Brain microvascular endothelial cell (primary cell): ENCODE measurements at places on chromosomes 3 and 15.
A peak's percentile ranks its signal among the peaks of the same experiment; 100 is the strongest.

DNA sequence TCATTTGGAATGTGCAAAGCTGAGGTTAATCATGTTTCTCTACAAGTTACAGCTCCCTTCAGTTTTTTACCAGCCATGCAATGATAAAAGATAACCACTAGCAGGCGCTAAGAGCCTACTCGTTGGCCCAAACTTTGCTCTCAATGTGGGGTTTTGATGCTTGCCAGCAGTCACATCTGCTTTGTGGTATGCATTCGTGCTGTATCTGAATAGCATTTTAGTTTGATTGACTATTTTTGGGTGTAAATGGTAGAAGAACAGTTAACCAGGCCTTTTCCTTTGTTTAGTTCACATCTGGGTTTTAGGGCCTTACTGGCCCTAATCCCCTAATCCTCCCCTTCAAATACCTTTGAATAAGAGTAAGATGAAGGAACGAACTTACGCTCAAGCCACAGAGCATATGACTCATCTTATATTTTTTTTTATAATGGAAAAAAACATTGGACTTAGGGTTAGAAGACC, 4.4 kb upstream of the CLDN11 start:
- DNase-seq: peak; percentile 76

GRCh38 chr3:132406587-132406986, 10.7 kb upstream of the DNAJC13 start:
- DNase-seq: no peak

DNA sequence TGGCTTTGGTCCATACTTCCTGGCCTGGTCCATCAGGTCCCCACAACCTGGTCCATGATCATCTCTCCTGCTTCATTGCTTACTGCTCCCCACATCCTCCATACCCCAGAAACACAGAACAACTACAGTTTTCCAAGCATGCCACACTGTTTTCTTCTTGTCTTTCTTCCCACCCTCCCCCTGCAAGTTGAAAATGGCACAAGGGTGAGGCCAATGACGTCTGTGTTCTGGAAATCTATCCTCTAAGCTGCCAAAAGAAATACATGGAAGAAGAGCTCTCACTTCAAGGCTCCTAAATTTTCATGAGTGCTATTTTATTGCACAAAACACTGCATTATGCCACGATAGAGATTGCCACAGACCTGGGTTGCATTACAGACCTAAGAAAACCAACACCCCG, 404.4 kb downstream of the VPS13C start:
- no peak for DNase-seq

DNA sequence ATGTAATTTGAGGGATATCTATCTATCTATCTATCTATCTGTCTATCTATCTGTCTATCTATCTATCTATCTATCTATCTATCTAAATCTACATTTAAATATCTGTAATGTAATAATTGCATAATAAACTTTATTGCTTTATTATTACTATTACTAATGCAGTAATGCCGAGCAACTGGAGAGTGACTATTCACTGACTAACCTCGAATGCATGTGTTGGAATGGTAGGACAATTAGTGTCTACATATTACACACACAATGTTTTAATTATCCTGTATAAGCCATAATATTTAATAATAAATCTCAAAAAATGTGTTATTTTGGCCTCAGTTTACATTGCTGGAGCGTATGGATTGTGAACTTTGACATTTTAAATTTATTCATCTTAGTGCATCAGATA, 25.2 kb upstream of the CNTN3 start:
- no peak for DNase-seq

GRCh38 chr3:9754678-9755077, 4.9 kb downstream of the OGG1 start:
- no peak for DNase-seq

DNA sequence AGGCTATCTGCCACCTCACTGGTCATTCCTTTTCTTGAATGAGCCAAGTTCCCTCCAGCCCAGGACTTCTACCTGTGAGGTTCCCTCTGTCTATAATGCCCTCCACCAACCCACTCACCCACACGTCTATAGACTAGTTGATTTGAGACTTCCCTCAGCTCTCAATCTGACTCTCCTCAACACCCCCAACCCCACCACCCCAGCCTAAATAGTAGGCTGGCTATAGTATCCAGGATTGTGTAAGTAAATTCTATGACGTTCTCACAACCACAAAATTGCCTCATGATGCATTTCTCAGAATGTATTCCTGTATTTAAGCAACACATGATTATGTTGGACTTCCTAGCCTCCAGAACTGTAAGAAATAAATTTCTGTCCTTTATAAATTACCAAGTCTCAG, 2.2 kb downstream of the PLSCR1 start:
- DNase-seq: no peak

DNA sequence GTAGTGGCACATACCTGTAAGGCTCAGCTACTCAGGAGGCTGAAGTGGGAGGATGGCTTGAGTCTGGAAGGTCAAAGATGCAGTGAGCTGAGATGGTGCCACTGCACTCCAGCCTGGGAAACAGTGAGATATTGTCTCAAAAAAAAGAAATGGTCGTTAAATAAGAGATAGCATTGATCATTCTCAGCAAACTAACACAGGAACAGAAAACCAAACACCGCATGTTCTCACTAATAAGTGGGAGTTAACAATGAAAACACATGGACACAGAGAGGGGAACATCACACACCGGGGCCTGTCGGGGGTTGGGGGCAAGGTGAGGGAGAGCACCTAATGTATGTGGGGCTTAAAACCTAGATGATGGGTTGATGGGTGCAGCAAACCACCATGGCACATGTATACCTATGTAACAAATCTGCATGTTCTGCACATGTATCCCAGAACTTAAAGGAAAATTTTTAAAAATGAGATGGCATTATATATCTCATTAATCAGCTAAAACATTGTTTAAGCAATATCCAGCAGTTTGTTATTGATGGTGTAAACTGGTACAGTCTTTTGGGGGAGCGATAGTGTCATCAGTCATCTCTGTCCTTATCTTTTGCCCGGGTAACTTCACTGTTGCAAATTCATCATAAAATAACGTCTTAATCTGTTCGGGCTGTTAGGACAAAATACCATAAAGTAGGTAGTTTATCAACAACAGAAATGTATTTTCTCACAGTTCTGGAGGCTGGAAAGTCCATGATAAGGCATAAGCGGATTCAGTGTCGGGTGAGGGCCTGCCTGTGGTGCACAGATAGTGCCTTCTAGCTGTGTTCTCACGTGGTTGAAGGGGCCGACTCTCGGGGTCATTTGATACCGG, 1.7 kb upstream of the MAN2A2 start:
- no peak for DNase-seq

- no peak for DNase-seq
These were observed 670.0 kb downstream of the SI start for GRCh38 chr3:164408326-164408725.

DNA sequence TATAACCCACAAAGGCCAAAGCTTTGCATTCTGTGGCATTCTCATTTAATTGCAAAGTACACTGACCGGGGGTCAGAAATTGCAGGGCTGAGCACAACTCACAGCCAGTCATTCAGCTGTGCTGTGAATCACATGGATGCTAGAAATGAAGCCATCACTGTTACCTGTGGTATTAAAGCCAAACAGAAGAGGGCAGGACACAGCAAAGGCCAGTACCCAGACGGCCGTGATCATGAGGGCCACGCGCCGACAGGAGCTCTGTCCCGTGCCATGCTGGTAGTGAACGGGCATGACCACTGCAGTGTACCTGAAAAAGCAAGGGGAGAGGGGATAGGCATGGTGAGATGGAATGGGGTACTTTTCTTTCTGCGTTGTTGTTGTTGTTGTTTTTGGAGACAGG, 31.6 kb downstream of the DRD3 start:
- DNase-seq: no peak

- no peak for DNase-seq
These were observed 1.0 kb upstream of the MAP3K13 start for GRCh38 chr3:185361920-185362319.
